ENCODE measurements at places on chromosomes 5 and 9. TPM values are rescaled to one million over a fixed set of nuclear protein-coding genes. Genes with fewer than 3 reads are reported as not detected.

The CCDC127 gene
- total RNA-seq = 6.3 TPM

The PCDHAC1 gene
- 0.07 TPM for total RNA-seq

The PHF24 gene
- not detected for total RNA-seq

The DNAJB5 gene
- total RNA-seq = 9.1 TPM

The URM1 gene
- 69.3 TPM for total RNA-seq

The PCDHB12 gene
- 0.33 TPM for total RNA-seq

The IFNA4 gene
- total RNA-seq = not detected

The CXCL14 gene
- not detected for total RNA-seq

The SV2C gene
- not detected for total RNA-seq

The C5orf52 gene
- not detected for total RNA-seq

The MOB3B gene
- 0.07 TPM for total RNA-seq

The ALDH1A1 gene
- total RNA-seq = 699 TPM

The PRXL2C gene
- total RNA-seq = 25.1 TPM

The WDR31 gene
- total RNA-seq = 1.4 TPM

The BAAT gene
- total RNA-seq = not detected

The ELAVL2 gene
- total RNA-seq = 0.07 TPM

The MSMP gene
- 23.2 TPM for total RNA-seq

The GRXCR2 gene
- not detected for total RNA-seq

The ORM2 gene
- not detected for total RNA-seq

The PCDH12 gene
- 12.1 TPM for total RNA-seq

The GRIA1 gene
- total RNA-seq = not detected
